NCI-H446 treated with DMSO at 0.1 percent for 48 hours (cell line): ENCODE measurements at places on chromosomes 11 and 22.

DNA sequence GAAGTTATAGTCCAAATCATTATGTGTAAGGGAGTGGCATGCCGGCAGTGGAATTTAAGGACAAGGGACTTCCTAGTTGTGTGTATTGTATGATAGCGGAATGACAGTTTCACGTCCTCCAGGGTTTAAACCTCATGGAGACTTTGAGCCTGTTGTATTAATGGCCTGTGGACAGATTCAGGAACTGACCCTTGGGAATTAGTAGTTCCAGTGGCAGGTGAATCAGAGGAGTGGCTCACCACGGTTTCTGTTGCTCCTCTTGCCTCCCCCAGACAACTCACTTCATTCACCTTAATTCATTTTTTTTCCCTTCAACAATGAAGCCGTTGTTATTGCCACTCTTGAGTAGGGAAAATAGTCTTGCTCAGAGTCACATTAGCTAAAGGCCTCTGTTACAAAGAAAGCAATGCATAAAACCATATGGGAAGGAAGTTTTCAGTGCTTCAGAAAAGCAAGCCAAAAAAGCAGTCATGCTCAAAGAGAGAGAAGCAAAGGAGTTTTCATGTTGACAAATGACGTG, 22.6 kb downstream of the AMOTL1 start:
- no peak for DNase-seq

DNA sequence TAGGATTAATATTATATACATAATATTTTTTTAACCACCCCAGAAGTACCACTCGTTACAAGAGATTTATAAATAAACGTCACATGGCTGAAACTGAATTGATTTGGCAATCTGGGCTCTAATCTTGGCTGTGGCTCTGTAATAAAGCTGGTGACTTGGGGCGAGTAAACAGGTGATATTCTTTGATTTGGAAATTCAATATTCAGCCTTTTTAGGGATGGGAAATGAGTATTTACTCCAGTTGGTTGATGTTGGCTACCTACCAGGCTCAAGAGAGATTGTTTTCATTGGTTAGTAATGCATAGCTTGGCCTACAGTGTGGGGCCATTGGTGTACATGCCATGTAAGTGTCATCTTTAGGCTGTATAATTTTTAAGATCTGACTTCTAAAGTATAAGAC, 117.7 kb upstream of the SORL1-AS1 start:
- DNase-seq: no peak

DNA sequence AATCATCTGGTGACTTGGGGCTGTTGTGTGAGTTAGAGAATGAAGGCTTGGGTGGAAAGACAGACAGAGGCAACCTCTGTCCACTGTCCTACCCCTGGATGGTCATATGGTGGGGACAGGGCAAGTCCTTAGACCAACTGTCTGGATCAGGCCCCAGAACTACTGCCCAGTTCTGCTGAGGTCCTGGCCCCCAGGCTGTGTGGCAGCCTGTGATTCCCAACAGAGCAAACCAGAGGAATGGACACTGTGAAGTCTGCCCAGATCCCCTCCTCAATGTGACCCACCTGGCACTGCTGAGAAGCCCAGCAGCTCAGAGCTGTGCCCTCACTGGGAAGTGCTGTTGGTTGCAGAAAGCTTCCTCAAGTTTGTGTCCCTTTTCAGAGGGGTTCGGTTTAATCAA, 69.0 kb downstream of the GGTLC2 start:
- no peak for DNase-seq

DNA sequence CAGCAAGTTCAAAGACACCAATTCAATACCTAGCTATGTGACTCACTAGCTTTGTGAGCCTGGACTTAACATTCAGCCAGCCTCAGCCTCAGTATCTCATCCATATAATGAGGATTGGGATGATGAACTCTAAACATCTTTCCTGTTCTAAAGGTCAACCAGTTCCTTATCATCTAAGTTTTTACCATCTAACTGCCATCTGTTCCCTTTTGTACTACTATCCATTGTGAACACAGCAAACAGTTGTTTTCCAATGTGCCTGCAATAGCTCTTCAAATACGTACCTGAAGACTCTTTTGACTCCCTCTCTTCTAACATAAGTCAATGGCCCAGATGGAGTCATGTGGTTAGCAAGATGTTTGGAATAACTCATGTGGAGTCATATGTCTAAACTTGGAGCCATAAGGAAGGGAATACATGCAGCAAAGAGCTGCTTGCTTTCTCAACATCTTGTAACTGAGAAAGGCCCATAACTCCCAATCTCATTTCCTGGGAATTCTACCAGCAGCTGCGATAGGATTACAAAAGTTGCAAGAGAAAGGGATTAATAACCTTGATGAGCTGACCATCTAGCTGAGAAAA, 19.4 kb downstream of the SYTL2 start:
- DNase-seq: no peak

GRCh38 chr11:63490551-63491239, at the start of gene PLAAT5:
PLAAT5 (minus strand) TSS chr11:63491167; CDS start chr11:63491034, 133 bp downstream.
- no peak for DNase-seq

DNA sequence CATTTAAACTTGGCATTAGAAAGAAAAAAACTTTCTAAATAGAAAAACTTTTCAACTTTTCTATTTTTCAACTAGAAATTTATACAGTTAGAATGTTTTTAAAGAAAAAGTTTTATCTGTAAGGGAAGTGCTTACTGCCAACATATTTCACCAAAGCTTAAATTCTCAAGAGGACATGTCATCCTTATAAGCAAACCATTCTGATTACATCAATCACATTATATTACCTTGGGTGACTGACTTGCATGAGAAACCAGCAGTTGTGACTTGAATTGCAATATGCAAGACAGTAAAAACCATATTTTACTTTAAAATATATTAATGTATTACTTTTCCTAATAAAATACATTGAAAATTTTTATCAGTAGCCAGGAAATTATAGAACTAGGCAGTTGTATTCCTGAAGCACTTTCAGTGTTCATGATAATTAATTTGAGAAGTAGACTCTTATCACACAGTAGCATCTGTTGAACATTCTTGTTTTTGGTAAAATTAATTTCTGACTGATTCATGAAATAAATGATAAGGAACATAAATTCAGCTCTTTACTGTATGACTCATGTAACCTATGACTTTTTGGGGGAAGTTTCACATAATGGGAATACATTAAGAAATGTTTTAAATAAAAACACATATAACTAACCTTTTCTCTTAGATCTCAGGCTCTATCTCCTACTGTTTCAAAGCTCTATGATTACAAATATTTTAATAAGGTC, 345.0 kb upstream of the CCDC179 start:
- no peak for DNase-seq

- DNase-seq: no peak
These were observed 3.4 kb downstream of the PLAAT3 start for GRCh38 chr11:63610604-63611394.

DNA sequence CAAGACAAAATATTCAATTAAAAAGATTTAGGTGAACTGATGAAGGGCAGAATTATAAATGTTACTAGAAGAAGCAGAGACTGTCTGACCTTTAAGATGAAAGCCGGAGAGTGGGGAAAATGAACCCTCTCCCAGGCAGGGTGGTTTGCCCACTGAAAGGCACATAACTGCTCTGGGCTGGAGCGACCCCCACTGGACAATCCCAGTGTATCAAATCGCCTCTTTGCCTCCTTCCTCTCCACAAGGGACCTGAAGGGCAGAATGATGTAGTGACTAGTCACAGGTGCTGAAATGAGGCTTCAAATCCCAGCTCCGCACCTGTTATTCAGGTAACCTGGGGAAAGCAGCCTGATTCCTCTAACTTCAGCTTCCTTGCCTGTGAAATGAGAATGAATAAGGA, 69.0 kb downstream of the EFCAB6 start:
- DNase-seq: no peak

- no peak for DNase-seq
These were observed 38.1 kb downstream of the MB start for GRCh38 chr22:35578836-35579575.

GRCh38 chr11:126585774-126586491, 230.4 kb downstream of the ST3GAL4 start:
- DNase-seq: peak; percentile 93

DNA sequence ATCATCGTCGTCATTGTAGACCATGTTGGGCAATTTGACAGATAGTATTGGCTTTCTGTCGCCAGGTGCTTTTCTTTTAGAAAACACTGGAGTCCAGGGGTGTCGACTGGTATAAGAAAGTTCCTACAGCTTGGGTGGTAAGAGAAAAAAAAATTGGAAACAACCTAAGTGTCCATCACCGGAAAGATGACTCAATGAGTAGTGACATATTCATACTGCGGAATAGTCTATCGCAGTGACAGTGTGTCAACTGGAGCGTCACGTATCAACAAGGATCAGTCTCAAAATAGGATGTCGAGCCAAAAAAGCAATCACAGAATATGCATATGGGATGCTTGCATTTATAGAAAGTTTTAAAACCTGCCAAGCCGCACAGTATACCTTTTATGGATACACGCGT, 157.6 kb downstream of the MN1 start:
- no peak for DNase-seq

GRCh38 chr22:48511781-48512327, 1315.8 kb downstream of the BRD1 start:
- DNase-seq: no peak

- no peak for DNase-seq
These were observed 259.5 kb downstream of the CADM1 start for GRCh38 chr11:115244758-115245157.

GRCh38 chr11:124310721-124311120, 3.0 kb downstream of the OR8D1 start:
- DNase-seq: no peak

DNA sequence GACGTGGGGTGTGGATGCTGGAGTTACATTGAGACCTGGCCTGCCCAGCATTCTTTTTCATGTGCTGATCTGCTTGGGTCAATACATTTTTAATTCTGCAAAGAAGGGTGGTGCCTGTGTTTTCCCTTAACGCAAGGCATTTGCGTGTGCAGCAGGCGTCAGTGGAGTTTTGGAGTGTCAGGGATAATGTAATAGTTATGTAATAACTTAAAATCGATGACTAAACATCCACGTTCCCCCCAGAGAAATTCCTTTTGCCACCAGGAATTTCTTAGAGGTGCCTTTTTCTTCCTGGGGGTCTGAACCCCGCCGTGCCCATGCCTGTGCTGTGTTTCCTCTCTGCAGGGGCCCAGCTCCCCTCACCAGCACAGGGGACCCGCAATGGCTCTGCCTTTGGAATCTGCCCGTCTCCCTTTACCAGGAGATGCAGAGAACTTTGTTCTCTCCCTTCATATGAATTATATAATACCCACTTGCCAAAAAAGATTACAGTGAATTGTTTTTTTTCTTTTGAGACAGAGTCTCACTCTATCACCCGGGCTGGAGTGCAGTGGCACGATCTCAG, 62.6 kb downstream of the TBC1D22A start:
- no peak for DNase-seq

DNA sequence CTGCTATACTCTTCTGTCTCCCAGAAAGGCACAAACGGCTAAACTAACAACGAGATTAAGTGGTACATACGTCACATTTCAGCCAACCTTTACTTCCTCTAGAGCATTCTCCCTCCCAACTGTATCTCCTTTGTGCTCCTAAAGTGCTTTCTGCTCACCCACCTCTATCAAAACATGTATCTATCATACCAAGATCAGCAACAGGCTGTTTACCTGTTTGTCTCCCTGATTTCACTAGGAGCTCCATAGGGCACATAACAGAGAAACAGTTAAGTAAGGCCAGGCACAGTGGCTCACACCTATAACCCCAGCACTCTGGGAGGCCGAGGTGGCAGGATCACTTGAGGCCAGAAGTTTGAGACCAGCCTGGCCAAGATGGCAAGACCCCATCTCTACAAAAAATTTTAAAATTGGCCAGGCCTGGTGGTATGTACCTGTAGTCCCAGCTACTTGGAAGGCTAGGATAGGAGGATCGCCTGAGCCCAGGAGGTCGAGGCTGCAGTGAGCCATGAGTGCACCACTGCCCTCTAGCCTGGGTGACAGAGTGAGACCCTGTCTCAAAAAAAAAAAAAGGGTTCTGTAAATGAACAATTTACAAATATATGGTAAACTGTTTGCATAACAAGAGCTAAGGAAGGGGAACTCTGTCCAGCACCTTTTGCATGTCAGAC, 2.8 kb downstream of the NDUFC2 start:
- no peak for DNase-seq

- no peak for DNase-seq
These were observed 17.0 kb downstream of the SLC43A1 start for GRCh38 chr11:57498540-57498939.

DNA sequence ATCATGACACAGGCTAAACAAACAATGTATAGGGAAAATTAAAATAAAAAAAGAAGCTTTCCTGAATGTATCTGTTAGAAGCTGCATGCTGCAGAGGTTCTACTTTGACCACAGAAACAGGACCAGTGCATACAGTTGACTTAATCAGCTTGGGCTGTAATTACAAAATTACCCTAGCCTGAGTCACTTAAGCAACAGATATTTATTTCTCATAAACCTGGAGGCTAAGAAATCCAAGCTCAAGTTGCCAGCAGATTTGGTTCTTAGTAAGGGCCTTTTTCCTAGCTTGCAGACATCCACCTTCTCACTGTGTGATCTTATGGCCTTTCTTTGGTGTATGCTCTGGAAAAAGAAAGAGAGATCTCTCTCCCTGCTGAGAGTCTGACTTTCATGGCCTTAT, 946.5 kb upstream of the RAG2 start:
- DNase-seq: no peak

- DNase-seq: no peak
These were observed 866.6 kb downstream of the BRD1 start for GRCh38 chr22:48960980-48961660.

DNA sequence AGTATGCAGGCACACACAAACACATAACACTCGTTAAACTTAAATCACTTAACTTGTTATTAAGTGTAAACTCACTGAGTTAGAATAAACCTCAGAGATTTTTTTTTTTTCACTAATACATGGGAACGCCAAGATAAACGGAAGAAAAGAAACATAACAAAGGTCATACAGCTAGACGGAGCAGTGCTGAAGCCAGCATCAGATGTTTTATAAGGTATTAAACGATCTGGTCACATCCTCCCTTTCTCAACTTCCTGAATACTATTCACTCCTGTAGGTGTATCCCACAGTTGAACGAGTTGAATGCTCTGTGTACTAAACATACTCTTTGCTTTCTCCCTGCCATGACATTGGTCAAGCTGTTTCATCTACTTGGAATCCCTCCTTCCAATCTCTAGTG, 212.0 kb downstream of the SWAP70 start:
- no peak for DNase-seq

DNA sequence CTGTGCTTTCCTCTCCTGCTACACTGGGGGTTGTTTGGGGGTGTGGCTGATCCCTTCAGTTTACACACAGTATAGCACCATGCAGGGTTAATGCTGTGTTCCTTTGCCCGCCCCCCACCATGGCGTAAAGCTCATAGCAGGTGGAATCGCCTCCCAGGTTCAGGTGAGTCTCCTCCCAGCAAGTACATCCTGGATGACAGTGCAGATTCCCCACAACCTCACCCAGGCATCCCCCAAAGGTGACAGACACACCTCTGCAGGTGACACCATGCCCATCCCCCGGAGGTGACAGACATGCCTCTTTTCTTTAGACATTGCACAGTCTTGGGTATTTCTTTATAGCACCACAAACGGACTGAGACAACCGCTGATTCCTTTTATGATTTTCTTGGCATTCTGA, 343.7 kb downstream of the BRD1 start:
- DNase-seq: no peak

- DNase-seq: no peak
These were observed 1045.8 kb upstream of the TENM4 start for GRCh38 chr11:80486678-80487077.

GRCh38 chr11:34977089-34977912, 60.9 kb downstream of the PDHX start:
- DNase-seq: no peak

- DNase-seq: no peak
These were observed 22.5 kb downstream of the ABTB2 start for GRCh38 chr11:34335331-34335730.
